Hepatic stellate cell (primary cell): ENCODE measurements at places on chromosomes 7 and 10.

DNA sequence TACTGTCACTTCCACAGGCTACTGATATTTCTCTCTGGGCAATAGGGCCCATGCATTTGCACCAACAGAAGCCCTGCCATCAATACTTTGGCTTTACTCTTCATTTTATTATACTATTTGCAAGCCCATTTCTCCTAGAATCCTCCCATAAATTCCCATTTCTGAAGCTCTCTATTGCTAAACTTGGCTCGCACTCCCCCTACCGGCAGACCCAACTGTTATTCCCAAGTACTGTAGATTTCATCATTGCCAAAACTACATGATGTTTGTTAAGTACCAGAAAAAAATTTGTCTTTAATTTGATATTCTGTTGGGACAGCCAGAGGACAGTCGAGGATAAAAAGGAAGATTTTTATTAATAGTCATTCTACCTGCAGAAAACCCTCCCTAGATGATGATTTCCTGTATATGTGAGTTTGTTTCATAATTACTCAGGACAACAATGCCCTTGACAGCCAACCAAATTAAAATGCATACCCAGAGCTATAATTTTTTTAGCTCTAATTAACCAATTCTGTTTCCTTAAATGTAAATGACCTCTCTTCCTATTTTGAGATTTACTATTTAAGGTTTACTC lies 298.6 kb downstream of the REEP3 start:
- DNase-seq, result peak; percentile 38

- no peak for DNase-seq
These were observed 104.8 kb downstream of the ITIH5 start for GRCh38 chr10:7561985-7562384.

- no peak for DNase-seq
These were observed 111.9 kb downstream of the USP6NL start for GRCh38 chr10:11499425-11500071.

- DNase-seq, result peak; percentile 12
These were observed 218.9 kb downstream of the DOCK4 start for GRCh38 chr7:111987115-111987826.
